ENCODE measurements at places on chromosomes 4 and X.

DNA sequence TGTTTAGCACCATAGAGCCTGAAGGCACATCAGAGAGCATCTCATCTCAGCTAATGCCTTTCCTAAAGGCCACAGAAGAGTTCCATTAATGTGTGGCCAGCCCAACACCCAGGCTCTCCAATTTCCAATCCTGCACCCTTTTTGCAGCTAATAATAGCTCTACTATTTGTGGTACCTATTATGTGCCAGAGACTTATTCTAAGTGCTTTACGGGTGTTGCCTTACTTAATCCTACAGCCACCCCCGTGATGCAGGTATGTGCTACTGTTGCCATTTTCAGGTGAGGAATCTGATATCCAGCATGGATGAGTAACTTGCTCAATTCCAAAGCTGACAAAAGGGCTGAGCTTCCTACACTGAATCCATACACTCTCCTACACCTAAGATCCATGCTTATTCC lies 217.6 kb upstream of the GALNT7 start:
- DNase-seq: no peak

DNA sequence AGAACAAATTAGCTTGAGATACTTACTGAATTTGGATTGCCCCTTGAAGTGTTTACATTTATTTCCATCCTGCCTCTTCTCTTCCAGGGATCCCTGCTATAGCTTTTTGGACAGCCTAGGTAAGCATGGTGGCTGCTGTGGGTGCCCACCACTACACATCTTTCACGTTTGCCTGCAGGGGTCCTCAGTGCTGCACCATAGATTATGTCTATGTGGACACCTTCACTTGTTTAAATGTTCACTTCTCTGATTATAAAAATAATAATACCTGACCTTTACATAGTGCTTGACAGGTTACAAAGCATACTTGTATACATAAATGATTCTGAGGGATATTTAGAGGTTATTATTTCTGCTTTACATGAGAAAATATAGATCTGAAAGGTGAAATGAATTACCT lies 67.9 kb upstream of the SLC4A4 start:
- peak; percentile 31 for DNase-seq

- no peak for DNase-seq
Observed at GRCh38 chr4:41602113-41602512, 64.2 kb downstream of the LIMCH1 start.

DNA sequence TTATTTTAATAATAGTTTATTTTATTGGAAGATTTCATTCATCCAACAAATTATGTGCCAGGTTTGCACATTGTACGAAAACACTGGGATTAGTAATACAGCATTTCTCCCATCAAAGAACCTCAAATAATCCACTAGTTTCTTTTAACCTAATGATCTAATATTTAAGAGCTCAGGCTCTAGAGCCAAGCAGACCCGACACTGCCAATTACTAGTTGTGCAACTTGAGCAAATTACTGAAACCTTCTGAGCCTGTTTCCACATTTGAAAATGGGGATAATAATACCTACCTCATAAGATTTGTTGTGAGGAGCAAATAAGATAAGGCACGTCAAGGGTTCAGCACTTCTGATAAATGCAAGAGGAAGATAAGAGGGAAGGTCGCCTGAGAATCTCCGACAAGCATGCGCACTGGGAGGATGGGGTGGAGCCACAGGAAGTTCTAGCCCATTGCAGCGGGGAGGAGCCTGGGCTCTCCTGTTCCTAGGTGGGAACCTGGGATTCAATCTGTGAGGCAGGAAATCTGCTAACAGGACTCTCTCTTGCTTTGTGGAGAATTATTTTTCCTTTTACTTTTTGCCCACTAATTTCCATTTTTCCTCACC lies 141.5 kb upstream of the SMAD1 start:
- peak; percentile 29 for DNase-seq

GRCh38 chr4:40688446-40689095 lies 58.9 kb upstream of the RBM47 start:
- no peak for DNase-seq

Measured in body of pancreas (tissue), 4 donors.